ENCODE measurements at places on chromosomes 11 and 22.

- DNase-seq: no peak
Observed at GRCh38 chr22:43474161-43475101, 62.6 kb downstream of the MPPED1 start.

DNA sequence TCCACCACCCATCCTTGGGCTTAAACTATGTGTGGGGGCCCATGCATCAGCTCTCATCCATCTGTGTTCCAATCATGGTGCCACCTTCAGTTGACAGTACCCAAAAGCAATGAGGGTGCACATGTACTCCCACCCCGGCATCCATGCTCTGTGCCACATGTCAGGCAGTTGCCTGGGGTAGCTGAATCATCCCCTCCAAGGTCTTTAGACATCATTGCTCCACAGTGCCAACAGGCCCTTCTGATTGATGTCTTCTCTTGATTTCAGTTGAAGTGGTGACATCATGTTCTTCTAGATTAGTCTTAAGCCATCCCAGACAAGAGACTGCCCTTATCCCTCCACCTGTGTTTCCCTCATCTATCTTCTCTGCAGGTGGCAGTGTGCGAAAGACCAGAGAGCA is 42.5 kb downstream of the TMPRSS5 start:
- no peak for DNase-seq

DNA sequence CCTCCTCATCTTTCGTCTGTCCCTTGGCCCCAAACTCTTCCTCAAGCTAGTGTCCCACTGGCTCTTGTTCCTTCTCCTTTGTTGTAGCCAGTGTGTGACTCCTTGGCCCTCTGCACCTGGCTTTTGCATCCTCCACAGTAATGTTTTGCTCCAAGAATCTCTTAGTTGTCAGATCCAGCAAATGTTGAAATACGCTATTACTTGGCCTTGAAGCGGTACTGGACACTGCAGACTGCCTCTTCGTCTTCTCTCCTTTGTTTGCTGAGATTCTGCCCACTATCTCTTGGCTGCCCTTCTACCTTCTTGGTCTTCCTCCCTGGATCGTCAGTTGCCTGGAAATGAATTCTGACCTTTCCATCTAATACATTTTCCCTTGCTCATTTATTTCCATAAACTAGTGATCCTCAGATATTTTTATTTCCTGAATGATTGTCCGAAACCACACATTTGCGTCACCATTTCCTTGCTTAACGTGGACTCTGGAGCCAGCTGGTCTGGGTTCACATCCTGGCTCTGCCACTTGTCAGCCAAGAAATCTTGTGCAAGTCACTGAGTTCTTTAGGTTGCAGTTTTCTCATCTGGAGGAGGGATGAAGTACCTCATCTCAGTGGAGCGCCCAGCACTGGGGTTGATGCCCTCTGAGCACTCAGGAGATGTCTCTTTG is 113.6 kb downstream of the LDLRAD3 start:
- peak; percentile 38 for DNase-seq

GRCh38 chr22:48578138-48579042 is 1249.3 kb downstream of the BRD1 start:
- DNase-seq: no peak

GRCh38 chr11:60118338-60118737 is 29.9 kb downstream of the MS4A2 start:
- no peak for DNase-seq

GRCh38 chr22:47587861-47588577 is 825.6 kb downstream of the TBC1D22A start:
- DNase-seq: no peak

- DNase-seq: peak; percentile 31
Observed at GRCh38 chr11:93921695-93922468, 71.5 kb upstream of the VSTM5 start.

DNA sequence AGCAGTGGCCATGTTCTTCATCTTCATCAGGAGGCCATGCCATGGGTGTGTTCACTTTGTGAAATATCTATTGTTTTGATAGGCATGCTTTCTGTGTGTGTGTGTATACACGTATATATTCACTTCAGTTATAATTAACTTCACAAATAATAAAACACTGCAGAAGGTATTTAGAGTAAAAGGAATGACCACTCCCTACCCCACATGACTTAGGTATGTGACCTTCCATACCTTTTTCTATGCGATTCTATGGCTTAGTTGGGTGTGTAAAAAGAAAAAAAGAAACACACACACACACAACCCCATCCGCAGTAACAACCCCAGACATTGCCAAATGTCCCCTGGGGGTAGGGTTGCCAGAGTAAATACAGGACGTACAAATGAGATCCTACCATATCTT is 72.0 kb downstream of the CYTH4 start:
- no peak for DNase-seq

GRCh38 chr11:47388697-47389576 is 10.6 kb upstream of the SPI1 start:
- no peak for DNase-seq

DNA sequence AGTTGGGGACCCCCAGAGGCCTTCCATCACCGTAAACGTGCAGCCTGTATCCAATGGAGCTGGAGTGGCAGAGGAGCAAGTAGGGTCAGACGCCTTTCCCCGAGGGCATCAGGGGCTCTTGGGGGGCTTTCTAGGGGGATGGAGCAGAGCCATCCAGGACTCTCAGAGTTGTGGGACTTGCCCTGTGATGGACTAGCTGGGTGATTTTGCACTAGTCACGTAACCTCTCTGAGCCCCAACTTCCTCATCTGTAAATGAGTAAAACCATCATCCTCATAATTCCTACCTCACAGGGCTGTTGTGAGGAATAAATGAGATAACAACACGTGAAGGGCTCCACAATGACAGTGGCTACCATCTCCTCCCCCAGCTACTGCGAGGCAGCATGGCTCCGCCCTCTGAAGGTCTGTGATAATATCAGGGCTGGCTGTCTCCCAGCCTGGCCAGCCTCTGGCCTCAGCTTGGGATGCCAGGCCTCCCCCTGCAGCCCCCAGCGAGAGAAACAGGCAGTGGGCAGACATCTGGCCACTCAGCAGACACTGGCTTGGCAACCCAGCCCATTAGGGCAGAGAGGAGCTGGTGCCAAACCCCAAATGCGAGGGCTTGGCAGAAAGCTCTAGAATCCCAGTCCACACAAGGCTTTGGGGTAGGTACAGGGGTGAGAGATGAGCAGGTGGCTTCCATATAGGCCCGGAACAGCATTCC is 6.7 kb downstream of the USP2 start:
- no peak for DNase-seq

- DNase-seq: no peak
Observed at GRCh38 chr11:72243173-72244059, 560 bp downstream of the PHOX2A start.

GRCh38 chr11:25943777-25944661 is 387.9 kb upstream of the ANO3 start:
- DNase-seq: no peak

GRCh38 chr22:17064498-17065100 is 20.2 kb upstream of the IL17RA start:
- no peak for DNase-seq

- DNase-seq: no peak
Observed at GRCh38 chr22:48376428-48376827, 1451.2 kb downstream of the BRD1 start.

DNA sequence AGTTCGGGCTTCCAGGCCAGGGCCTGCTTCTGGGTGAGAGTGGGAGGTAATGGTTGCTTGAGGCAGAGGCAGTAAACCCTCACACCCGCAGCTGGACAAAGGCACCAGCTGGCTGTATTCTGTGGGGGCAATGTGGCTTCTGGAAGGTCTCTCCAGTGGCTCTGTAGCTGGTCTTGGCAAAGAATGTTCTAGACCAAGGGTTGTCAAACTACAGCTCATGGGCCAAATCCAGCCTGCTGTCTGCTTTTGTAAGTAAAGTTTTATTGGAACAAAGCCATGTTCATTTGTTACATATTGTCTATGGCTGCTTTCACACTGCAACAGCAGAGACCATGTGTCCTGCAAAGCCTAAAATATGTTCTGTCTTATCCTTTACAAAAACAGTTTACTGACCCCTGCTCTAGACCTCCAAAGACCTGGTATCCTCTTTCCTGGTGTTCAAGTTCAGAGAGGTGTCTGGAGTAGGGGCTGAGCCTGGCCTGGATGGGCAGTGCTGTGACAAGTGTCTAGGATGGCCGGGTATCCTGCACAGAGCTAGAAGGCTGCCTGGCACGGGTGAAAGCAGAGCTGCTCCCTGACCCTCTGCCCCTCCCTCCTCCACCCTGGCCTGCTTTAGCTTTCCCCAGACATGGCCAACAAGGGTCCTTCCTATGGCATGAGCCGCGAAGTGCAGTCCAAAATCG is 3.4 kb downstream of the TAGLN start:
- no peak for DNase-seq

DNA sequence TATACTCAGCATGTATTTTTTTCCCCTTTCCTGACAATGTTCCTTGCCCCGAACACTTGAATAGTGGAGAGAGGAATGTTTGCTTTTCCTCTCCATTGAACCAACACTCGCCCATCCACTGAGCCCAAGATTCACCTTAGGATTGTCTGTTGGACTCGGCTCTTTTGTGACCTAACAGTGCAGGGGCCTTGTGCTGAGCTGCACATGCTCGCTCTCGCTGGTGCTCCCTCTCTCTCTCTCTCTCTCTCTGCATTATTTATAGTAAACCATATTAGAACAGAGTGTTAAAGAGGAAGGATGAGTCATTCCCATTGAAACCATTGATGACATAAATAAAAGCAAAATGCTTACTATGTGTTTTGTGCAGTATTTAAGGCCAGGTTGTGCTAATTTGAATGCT is 20.7 kb downstream of the ZBTB16 start:
- peak; percentile 57 for DNase-seq

DNA sequence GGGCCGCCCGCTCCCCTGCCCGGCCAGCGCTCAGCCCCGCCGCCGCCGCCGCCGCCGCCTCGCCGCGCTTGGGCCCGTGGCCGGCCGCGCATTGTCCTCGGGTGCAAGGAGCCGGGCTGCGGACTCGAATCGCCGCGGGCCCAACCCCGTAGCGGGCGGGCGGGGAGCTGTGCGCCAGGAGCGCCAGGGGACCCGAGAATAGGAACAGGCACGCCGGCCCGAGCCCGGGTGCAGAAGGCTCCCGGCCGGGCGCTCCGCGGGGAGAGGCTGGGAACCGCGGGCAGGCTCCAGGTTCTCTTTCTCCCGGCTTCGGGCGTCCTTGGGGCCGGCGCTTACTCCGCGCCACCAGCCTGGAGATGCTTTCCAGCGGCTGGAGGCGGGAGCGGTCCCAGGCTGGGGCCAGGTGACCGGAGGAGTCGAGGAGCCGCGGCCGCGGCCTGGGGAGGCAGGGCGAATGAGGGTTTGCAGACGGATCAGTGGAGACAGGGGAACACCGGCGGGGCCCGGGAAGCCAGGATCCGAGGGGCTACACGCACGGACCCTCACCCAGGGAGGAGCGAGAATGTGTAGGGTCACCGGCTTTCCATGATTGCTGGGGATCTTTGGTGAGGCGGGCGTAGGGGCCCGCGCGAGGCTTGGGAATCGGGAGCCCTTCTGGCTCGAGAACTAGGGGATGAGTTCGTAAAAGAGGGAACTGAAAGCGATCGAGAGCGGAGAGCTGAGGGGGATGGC is 726 bp downstream of the PKNOX2 start:
- peak; percentile 30 for DNase-seq

DNA sequence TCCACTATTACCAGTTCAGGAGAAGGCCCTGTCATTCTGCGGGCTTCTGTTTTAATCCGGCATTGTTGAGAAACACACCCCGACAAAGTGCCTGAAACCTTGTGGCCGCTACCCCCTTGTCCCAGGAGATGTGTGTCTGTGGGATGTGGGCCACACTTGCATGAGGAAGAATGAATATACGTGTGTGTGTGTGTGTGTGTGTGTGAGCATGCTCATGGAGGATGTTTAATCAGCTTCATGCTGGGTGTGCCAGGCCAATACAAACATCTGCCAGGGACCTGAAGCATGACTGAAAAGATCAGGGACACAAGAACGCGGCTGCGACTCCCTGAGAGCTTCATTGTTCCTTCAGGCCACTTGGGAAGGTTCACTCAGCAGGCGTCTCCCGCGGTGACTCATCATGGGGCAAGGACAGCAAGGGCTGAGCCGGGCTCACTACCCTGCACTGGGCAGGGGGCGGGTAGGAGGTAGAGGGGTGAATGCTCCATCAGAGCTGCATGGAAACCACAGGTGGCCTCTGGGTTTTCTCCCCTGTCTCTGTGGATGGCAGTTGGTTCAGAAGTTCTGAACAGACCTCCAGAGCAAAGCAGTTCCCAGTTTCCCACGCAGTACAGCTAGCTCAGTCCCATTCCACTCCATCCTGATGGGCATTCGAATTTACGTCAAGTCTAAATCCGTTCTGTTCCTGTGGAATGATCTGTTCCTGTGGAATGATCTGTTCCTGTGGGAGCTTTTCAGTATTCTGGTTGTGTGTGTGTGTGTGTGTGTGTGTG is 7.0 kb upstream of the MALAT1 start:
- DNase-seq: peak; percentile 71

DNA sequence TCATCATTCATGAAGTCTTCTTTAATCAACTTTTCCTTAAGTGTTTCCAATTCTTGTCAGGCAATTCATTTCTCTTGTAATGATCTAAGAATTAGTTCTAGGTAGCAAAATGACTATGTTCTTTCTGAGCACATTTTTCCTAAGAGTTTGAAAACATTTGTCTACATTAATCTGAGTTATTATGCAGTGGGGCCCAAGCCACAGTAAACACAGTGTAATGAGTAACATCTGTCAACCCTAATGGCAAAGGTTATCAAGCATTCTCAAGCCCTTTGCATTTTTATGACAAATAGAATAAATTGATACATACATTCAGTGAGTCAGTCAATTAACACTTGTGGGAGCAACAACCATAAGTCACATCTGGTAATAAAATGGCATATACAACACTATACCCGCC is 106.7 kb upstream of the ZC3H12C start:
- no peak for DNase-seq

GRCh38 chr11:1341928-1342524 is 32.6 kb upstream of the TOLLIP start:
- peak; percentile 77 for DNase-seq

DNA sequence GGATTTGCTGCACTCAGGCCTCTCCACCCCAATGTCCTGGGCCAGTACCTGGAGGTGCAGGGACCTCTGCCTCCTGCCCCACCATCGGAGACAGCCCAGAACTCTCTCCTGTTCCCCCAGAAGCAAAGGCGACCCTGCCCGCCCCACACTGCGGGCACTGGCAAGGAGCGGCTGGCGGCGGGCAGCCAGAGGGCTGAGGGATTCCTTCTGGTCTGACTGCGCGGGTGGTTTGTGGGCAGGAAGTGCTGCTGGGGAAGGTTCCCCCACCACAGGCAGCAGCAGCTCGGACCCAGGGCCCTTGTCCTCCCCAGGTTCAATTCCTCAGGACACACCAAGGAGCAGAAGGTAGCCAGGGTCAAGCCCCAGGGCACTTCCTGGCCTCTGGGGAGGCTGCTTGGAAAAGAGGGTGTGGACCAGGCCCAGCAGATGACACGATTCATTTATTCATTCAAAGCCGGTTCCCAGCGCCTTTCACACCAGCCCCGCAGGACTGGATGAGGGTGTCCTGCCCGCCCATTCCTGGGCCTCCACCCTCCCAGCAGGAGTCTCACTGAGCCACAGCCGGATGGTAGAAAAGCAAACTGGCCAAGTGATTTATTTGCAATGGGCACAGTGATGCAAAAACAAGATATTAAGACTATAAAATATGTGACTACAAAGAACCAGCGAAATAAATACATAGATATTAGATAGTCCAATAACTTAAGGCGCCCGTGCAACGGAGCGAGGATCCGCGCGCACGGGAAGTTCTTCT is 1.2 kb downstream of the PHLDA2 start:
- no peak for DNase-seq
